ENCODE measurements at places on chromosomes 3 and 15.

DNA sequence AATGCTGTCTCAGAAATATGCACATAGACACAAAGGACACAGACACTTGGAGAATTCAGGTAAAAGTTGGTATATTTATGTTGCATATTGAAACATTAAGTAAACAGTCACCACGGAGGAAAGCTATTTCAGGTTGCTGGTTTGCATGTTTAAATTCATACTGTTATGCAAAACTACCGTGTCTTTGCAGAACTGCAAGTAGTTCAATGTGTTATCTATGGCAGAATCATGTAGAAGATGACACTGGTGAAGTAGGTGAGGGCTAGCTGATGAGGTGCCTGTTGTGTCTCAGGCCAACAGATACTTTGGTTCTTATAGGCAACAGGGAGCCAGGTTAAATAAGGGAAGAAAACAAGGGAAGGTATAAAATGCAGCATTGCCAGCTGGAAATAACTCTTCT is 511.3 kb downstream of the DIPK2A start:
- DNase-seq, result no peak

GRCh38 chr3:172213200-172213599 is 173.8 kb downstream of the FNDC3B start:
- DNase-seq, result peak; percentile 14

GRCh38 chr3:62558549-62559112 is 185.3 kb upstream of the FEZF2 start:
- no peak for DNase-seq

DNA sequence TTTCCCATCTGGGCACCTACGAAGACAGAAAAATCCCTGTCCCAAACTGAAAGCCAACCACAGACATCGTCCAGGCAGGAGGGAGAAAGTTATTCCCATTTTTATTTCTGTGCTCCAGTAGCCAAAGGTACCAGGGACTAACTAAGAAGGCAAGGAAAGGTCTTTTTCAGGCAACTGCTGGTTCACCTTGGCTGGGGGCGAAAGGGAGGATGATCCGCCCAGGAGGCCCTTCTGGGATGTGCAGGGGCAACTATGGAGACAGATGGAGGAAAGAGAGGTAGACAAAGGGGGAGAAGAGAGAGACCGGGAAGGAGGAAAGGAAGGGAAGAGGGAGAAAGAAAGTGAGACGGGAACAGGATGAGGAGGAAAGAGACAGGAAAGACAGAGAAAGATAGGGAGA is 13.3 kb downstream of the WNT5A start:
- no peak for DNase-seq
